ENCODE measurements at places on chromosomes 7 and 10. TPM values are rescaled to one million over a fixed set of nuclear protein-coding genes. Genes with fewer than 3 reads are reported as not detected.

- DNase-seq: no peak
Measured at GRCh38 chr7:23963461-23964165, 253.6 kb downstream of the STK31 start.

PRRT4 gene
- total RNA-seq: not detected

HOGA1 gene
- total RNA-seq: not detected

DNA sequence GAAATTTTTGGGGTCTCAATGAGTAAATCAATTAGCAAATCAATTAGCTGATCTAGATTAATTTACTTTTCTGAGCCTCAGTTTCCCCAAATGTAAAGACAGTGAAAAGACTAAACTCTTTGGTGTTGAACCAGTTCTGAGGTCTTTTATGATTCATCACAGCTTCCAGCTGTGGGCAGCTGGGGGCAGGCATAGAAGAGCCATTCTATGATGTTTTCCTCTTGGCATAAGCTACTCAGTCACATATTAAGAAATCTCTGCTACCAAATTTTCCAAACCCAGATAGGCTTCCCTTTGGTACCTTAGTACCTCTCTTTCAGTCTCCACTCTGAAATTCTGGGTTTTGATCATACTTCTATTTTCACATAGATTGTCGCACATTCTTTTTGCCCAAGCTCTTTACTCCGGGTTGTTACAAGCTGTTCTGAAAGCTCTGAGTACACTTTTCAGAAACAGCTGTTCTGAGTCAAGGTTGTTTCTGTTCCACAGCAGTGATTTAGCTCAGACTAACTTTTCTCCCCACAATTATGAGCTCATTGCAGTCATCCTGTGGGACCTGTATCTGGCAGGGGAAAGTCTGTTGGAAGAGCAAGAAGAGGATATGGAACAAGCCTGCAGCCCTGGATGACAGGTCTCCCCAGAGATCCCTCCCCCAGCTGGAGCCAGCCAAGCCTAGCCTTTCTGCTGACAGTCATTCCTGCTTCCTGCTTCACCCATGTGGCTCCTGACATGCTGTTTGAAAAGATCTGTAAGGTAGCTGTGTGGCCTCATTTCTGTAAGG lies 599.6 kb upstream of the GHITM start:
- DNase-seq: no peak

THSD7A gene
- total RNA-seq: 0.11 TPM

- no peak for DNase-seq
Measured at GRCh38 chr7:98797150-98797549, 72.7 kb downstream of the TMEM130 start.

DNA sequence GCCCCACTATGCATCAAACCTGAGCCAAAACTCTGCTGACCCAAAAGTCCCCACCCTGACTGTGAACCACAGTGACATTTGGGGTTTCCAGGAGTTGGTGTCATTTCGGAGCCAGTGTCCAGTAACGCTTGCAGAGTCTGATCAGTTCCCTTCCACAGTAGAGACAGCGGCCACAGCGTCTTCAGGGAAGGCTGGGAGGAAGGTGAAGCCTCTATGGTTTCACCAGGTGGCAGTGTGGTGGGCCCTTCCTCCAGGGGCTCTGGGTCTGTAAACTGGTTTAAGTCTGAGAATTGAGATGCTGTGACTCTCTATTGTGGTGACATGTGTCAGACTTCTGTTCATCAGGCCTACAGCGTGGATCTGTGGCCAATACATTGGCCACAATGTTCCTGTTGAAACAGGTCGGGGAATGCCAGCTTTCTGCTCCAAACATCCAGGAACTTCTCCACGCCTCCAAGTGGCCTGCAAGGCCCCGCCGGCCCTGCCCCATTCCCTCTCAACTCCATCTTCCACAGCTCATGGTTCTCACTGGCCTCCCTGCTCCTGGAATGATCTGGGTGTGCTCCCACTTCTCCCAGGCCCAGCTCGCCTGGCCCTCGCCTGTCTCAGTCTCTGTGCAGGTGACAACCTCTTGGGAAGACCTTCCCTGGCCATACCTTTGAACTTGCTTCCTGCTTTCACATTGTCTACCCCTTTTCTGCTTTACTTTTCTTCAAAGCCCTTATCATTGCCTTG lies 124.5 kb upstream of the FAM20C start:
- peak; percentile 57 for DNase-seq

Measured in Daoy (cell line).